Ovary (tissue), 10 donors: ENCODE measurements at places on chromosomes 13 and 19. TPM values are rescaled to one million over a fixed set of nuclear protein-coding genes. Genes with fewer than 3 reads are reported as not detected.

CPAMD8 gene
- 5.1 TPM for total RNA-seq

- no peaks in the 10 kb centered on the region for H3K4me1 ChIP-seq
- no peak overlapping the region for H3K27ac ChIP-seq
- no peaks in the 10 kb centered on the region for H3K36me3 ChIP-seq
- no peaks in the 10 kb centered on the region for H3K27me3 ChIP-seq
Observed at GRCh38 chr13:100788540-100788939, 113.9 kb upstream of the TMTC4 start.

- no peak overlapping the region for H3K4me3 ChIP-seq
- H3K4me1 ChIP-seq = no peaks in the 10 kb centered on the region
- no peaks in the 10 kb centered on the region for H3K36me3 ChIP-seq
- no peak overlapping the region for H3K27ac ChIP-seq
- no peak for DNase-seq
Observed at GRCh38 chr13:104181526-104182231, 1115.5 kb upstream of the SLC10A2 start.

DNA sequence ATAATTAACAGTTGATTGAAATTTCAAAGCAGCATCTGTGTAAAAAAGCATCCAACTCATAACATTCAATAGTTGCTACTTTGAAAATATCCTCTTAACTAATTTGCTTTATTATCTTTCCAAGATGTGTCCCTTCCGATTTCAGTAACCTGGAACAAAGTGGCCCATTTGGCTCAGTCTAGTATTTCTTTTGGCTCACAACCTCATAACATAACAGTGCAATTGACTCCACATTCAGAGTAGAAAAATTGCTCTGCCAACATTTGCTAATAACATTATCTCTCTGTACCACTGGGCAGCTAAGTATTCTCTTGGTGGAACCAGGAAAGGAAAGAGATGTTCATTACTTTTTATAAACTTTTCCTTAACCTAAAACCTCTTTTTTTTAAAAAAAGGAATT, 571.1 kb upstream of the ARGLU1 start:
- no peak overlapping the region for H3K27ac ChIP-seq
- no peaks in the 10 kb centered on the region for H3K36me3 ChIP-seq
- H3K4me3 ChIP-seq = no peak overlapping the region
- H3K4me1 ChIP-seq = no peaks in the 10 kb centered on the region
- DNase-seq = no peak

GRCh38 chr13:99965329-99966000, 6.1 kb downstream of the ZIC5 start:
- H3K36me3 ChIP-seq = no peaks in the 10 kb centered on the region
- H3K27ac ChIP-seq = no peak overlapping the region
- no peak for DNase-seq
- no peaks in the 10 kb centered on the region for H3K4me1 ChIP-seq
- peaks cover 8% of the 10 kb centered on the region for H3K27me3 ChIP-seq
